ENCODE measurements at places on chromosomes 5 and 9.
A peak's percentile ranks its signal among the peaks of the same experiment; 100 is the strongest.

DNA sequence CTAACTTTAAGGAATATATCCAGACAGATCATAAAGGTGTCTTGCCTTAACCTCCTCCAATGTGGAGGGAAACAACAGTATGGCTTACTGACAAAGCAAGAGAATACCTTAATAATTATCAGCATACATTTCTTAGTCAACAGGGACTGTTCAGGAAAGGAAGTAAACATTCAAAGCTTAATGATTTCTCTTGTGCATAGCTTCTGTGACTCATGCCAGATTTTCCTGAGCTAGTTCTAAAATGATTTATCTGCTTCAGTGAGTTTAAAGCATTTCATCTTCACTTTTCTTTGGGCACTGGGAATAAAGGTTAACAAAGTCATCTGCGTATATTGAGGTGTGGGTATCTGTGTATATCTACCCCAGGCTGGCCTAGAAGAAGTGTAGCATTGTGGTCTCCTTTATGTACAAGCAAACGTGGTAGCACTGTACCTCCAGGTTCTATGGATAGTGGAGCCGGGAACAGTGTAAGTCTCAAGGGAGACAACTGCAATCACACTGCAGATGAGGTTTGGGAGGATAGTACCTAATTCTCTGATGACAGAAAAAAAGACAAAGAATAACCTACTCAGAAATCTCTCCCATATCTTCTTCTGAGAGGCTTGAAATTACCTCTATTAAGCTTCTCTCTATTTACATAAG lies 284.1 kb downstream of the HCN1 start:
- DNase-seq, result no peak

DNA sequence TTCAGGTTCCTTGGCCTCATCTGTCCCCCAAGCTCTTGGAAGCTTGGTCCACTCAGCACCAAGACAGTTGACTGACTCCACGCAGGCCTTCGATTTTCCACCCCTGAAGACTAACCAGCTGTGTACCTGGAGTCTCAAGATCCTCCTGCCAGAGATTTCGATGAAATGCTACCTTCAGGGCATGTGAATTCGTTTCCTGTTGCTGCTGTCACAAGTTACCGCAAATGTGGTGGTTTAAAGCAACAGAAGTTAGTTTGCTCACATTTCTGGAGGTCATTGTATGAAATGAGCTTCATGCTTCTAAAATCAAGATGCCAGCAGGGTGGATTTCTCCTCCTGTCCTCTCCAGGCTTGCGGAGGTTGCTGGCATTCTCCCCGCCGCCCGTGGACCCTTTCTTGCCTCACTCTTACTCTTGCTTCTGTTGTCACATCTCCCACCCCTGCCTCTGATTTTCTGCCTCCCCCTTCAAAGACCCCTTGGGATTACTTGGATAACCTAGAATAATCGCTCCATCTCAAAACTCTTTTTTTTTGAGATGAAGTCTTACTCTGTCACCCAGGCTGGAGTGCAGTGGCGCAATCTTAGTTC lies 27.6 kb upstream of the RETREG1 start:
- no peak for DNase-seq

DNA sequence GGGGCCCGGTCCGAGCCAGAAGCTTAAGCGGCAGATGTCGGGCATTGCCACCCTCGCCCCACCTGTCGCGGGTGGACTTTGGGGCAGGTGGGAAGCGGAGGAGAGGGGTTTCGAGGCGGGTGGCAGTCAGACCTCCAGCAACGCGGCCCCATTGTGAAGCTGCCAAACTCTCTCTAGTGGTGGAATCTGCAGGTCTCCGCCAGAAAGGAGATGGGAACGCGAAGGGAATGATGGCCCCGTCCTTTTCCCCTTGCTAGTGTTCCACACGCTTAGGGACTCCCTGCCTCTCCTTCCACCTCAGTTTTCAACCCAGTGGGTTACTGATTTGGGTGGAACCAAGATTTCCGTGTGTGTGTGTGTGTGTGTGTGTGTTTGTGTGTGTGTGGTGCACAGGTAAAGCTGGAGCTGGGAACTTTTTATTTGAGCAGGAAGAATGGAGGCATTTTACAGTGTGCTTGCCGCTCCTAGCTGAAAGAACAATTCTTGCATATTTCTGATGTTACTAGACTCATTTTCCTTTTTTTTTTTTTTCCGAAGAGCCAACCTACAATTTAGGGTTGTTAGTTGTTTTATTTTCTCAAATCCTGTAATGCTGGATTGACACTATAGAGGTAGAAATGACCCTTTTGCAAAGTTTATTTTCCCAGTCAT lies 1.3 kb downstream of the MACIR start:
- DNase-seq, result no peak

GRCh38 chr5:140311011-140311467 lies 8.1 kb upstream of the PFDN1 start:
- no peak for DNase-seq

- DNase-seq, result no peak
These were observed 5.8 kb upstream of the ST6GALNAC6 start for GRCh38 chr9:127905004-127905728.

DNA sequence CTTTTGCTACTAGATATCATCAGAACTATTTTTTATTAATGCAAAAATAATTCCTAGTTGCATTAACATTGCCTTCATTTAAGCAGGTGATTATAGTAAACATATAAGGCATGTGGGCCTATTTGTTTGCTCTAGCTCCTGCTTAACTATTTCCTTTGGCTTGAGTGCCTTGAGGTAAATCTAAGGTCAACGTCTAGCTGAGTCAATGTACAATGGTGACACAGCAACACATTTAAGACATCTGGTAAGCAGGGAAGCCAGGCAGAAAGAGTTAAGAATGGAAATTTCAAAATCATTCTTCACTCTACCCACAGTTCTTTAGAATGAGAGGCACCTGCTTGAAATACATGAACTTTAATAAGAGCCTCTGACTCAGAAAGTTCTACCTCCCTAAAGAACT lies 111.9 kb upstream of the FST start:
- DNase-seq, result no peak

DNA sequence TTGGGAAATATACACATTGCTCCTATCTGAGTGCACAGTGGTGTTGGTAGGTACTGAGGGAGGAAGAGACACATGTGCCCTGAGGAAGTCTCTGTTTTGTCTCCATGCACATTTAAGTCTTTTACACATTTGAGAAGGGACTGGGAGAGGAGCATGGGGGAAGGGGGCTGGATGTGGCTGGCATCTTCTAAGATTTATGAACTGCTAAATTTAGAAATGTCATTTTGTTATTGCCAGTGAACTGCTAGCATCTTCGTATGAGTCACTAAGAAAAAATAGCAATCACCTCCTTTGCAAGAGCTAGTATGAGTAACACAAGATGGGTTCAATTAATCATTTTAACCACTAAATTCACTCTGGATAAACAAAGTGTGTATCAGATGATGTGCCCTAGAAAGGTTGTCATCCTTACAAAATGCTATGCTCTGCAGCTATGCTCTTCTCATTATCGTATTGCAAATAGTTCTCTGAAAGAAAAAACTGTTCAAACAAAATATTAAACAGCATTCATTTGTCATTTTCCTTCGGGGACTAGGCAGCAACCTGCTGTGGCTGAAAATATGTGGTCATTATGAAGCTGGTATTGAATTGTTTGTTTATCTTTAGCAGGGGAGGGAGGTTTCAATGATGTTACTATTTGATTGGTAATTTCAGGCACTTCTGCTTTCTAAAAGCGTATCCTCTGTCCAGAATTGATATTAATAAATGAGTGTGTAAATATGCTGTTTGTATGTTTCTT lies 236.5 kb downstream of the DMRTA1 start:
- peak; percentile 85 for DNase-seq

- DNase-seq, result no peak
These were observed 34.4 kb downstream of the SARDH start for GRCh38 chr9:133703591-133704399.

DNA sequence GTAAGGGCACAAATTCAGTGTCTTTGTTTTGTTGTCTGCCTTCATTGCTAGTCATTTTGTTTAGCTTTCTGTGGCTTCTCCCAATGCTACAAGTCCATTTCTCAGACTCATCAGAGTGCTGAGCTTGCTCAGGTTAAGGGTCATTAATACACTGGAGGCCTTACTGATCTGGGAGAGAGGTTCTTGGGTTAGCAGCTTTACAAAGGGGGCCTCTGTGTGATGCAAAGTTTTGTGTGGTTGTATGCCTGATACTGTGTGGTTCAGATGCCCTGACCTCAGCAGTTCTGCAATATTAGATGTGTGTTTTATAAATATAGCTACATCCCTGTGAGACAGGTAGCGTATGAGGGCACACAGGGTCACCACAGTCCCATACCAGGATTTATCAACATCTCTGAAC lies 34.8 kb upstream of the SMARCA2 start:
- no peak for DNase-seq

DNA sequence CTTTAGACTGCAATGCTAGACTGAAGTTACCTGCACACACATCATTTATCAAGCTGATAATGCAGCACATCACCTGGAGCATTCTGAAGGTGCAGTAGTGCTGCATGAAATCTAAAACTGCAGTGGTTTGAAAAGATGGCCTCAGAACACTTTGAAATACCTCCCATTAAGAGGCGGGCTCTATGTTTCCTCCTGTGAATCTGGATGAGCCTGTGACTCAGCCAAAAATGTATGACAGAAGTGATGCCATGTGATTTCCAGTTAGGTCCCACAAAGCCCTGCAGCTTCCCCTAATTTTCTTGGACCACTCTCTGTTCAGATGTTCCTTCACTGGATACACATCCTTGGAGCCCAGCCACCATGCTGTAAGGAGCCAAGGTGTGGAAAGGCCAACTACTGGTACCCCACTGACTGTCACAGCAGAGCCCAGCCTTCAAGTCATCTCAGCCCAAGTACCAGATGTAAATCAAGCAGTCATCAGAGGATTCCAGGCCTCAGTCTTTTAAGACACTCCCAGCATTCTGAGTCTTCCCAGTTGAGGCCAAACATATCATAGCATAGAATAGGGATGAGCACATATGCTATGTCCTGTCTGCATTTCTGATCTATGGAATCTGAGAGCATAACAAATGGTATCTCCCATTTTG lies 27.2 kb upstream of the DEPDC1B start:
- DNase-seq, result no peak

- no peak for DNase-seq
These were observed 51.9 kb upstream of the POU5F2 start for GRCh38 chr5:93793159-93793781.

GRCh38 chr5:170246126-170246870 lies 13.5 kb downstream of the C5orf58 start:
- no peak for DNase-seq

GRCh38 chr9:86601697-86602096 lies 247.5 kb upstream of the TUT7 start:
- DNase-seq, result no peak

GRCh38 chr9:69715096-69715495 lies 42.9 kb upstream of the APBA1 start:
- no peak for DNase-seq

DNA sequence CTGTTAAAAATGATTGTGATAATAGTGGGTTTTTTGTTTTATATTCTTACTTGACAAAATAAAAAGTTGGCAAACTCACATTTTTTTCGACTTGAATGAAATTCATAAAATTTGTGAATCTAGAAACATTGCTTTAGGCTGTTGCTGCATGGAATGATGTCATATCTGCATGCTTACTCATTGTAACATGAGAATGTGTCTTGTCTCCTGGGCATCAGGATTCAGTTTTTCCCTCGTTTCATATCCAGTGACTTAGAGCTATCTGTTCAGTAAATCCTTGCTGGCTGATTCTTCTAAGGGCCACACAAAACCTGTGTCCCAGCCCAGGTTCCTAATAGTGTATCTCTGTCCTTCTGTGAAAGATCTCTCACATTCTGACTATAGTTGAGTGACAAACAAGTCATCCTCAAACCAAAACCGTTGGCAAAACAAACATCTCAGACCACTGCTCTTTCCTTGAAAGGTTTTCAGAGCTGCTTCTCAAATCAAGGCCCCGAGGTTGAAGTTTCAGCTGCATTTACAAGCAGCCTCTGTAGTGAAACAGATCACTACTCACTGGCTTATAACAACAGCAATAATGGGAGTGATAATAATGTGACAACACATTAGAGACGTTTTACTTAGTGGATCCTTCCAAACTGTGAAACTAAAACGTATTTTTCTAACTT lies 95.0 kb downstream of the NPR3 start:
- DNase-seq, result no peak

DNA sequence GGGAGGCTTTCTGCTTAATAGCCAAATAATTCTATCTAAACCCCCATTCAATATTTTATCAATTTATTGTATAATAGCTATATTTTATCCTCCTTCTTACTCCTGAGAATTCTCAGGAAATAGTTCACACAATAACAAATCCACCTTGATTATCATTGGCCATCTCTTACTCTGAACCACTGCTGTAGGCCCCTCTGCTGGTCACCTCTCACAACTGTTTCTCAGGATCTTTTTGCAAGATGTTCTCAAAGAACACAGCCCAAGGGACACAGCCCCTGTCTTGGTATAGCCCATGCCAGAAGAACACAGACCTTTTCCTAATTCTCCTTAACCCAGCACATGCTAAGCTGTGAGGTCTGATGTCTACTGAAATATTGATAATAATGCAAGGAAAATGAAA lies 74.9 kb upstream of the HTR4 start:
- no peak for DNase-seq

DNA sequence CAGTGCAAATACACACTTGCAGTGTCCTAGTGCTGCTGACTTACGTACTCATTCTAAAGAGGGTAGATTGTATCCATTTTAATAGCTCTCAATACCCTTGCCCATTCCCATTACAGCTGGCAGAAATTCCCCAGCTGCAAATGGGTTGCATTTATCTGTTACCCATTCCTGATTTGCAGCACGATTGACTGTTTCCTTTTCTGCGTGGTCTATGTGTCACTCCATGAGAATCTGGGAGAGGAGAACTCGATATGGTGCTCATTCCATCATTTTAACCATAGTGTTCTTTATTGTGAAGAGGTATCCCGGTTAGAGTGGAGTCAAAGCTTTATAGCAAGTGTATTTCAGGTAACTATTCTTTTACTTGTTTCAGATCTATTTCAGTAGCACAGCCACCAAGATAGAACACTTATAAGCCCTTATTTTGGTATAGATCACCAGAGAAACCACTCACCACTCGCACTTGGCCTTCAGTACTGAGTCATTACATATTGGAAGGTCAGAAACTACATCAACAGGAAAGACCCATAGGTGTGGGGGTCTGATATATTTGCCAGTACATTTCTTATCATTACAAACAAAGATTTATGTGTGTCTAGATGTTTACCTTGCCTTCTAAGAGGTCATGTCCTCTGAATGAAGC lies 139.5 kb downstream of the MUSK start:
- no peak for DNase-seq
